NCI-H446 treated with DMSO at 0.1 percent for 48 hours (cell line): ENCODE measurements at places on chromosomes 1 and 21.

DNA sequence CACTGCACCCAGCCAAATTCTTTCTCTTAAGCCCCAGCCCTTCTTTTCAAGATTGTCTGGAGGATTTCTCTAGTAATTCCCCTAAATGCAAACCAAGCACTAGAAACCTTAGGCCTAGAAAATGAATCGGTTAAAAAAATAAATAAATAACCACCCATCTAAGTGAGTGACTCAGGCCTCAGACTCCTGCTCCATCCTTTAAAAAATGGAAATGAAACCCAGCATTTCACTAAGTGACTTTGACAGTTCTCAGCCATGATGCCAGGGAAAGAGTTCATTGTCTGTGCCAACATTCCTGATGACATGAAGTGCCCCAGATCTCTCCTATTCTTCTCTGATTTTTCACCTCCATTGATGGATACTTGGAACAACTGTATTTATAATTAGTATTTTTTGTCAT is 415.2 kb upstream of the DAB1 start:
- no peak for DNase-seq

- DNase-seq = no peak
Measured at GRCh38 chr1:9289090-9289534, 3.6 kb upstream of the SPSB1 start.

- no peak for DNase-seq
Measured at GRCh38 chr21:25700741-25701140, 34.0 kb downstream of the ATP5PF start.

DNA sequence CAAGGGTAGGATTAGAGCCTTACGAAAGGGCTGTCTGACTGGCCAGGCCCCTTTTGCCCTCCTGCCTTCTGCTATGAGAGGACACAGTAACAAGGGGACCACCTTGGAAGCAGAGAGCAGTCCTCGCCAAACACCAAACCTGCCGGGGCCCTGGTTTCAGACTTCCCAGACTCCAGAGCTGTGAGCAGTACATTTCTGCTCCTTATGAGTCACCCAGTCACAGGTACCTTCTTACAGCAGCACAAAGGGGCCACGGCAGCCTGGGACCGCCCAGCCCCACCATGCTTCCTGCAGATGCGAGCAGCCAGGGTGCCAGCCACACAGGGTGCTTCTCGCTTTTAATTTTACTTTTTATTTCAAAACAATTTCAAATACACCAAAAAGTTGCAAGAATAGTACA is 17.2 kb upstream of the POFUT2 start:
- DNase-seq = no peak

GRCh38 chr1:217134857-217135568 is 411.8 kb upstream of the ESRRG start:
- no peak for DNase-seq
